ENCODE measurements at places on chromosomes 4 and X. TPM values are rescaled to one million over a fixed set of nuclear protein-coding genes. Genes with fewer than 3 reads are reported as not detected.

Gene PIR
- 4.7 TPM for total RNA-seq

Gene ANK2
- total RNA-seq, result 1.0 TPM

Gene KDR
- not detected for total RNA-seq

Gene P2RY8
- total RNA-seq, result 18.9 TPM

Gene FAM9C
- not detected for total RNA-seq
